Activated T-cell treated with anti-CD3 and anti-CD28 coated beads for 24 hours (primary cell): ENCODE measurements at places on chromosomes 1 and 21.

GRCh38 chr1:160499631-160500030, 23.4 kb downstream of the SLAMF6 start:
- DNase-seq: no peak

GRCh38 chr1:15850471-15851001, 3.0 kb downstream of the SPEN start:
- no peak for DNase-seq

- no peak for DNase-seq
Measured at GRCh38 chr1:226553266-226553923, 4.8 kb downstream of the STUM start.

DNA sequence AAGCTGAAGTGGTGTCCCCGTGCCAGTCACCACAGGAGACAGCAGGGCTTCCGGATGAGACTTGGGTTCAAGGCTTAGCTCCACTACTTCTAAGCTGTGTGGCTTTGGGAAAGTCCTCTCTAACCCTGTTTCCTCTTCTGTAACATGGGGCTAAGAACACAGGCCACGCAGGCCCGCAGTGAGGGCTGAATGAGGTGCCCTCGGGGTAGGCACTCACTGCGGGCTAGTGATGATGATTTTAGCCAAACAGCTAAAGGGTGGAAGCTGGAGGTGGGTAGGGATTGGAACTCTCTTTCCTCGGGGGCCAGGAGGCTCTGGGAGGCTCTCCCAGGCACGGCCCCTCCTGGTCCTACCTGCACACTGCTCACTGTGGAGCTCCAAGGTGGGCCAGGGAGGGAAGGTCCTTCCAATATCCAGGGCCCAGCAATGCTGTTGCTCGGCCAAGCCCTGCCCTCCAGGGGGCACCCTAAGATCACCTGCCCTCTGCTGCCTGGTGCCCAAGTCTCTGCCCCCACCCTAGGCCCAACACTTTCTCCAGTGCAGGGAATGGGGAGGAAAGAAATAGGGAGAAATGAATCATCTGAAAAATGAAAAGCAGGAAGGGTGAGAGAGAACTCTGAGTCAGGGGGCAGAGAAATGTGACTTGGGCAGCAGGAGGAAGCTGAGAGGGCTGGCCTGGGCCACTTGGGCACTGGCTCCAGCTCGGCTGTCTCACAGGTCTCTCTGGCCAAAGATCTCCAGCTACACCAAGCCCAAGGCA, 19.2 kb upstream of the EVA1B start:
- no peak for DNase-seq

GRCh38 chr1:24437631-24438396, 22.2 kb downstream of the NIPAL3 start:
- DNase-seq: no peak

- DNase-seq: no peak
Measured at GRCh38 chr1:187469836-187470235, 641.1 kb downstream of the PLA2G4A start.

DNA sequence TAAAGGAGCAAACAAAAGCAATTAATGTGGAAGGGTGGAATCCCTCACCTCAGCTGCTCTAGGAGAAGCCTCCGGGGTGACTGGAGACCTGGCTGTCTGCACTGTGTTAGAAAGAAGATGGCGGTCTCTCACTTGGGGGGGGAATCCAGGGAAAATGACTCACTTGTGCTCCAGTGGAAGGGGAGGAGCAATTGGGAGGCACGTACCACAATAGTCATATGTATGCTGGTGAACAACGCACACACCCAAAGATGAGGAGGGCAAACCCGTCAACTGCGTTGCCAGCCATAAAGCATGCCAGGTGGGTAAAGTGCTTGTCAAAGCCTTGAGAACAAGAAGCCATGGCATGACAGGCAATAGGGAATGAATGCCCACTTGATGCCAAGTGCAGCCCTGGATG, 22.1 kb downstream of the PLEKHA6 start:
- DNase-seq: no peak

- no peak for DNase-seq
Measured at GRCh38 chr1:154844297-154844681, 25.8 kb downstream of the KCNN3 start.

GRCh38 chr1:2134621-2135307, 59.8 kb downstream of the FAAP20 start:
- DNase-seq: no peak

- DNase-seq: no peak
Measured at GRCh38 chr1:201084295-201084694, 27.9 kb downstream of the CACNA1S start.
